Stimulated activated CD4-positive, alpha-beta T cell treated with anti-CD3 and anti-CD28 coated beads, Interleukin-2, amount 100 ng/mL, for 24 hours (primary cell): ENCODE measurements at places on chromosomes 3 and 15.

GRCh38 chr3:88632226-88632625, 475.2 kb upstream of the EPHA3 start:
- DNase-seq = no peak

- DNase-seq = no peak
These were observed 3.3 kb downstream of the LIPH start for GRCh38 chr3:185549122-185549521.

- DNase-seq = no peak
These were observed 140.2 kb downstream of the LPP start for GRCh38 chr3:188294113-188294512.

DNA sequence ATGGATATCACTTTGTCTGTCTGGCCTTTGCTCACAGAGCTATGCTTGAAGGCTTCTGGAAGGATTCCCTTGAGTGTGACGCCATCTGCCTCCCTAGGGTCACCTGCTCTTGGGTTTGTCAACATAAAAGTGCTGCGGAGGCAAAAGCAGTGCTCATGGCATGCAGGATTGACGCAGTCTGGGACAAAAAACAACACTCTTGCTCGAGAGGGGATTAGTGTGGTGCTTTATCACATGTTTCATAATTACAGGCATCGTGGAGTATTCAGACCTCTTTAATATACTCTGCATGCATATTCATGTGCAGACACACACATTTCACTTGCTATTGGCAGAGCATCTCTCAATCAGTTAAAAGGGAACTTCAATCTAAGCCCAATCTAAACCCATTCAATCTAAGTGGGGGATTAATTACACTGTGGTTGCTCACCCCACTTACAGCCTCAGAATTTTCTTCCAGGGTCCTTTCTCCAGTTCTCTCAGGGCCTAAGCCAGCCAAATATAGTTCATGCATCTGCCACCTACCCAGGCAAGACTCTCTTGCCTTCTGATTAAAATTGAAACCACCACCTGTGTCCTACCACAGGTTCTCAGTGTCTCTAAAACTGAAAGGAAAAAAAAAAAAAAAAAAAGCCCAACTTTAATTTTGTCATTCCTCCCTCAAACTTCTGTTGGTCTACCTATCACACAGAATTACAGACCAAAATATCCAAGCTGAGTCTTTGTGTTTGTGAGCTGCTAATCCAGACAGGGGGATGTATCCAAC, 75.6 kb downstream of the BFSP2 start:
- no peak for DNase-seq

- DNase-seq = peak; percentile 28
These were observed 26.0 kb upstream of the GNB5 start for GRCh38 chr15:52217186-52217585.

- no peak for DNase-seq
These were observed 314.0 kb downstream of the KBTBD8 start for GRCh38 chr3:67312155-67312554.

GRCh38 chr3:8504611-8504973, 3.0 kb downstream of the LMCD1 start:
- DNase-seq = no peak

DNA sequence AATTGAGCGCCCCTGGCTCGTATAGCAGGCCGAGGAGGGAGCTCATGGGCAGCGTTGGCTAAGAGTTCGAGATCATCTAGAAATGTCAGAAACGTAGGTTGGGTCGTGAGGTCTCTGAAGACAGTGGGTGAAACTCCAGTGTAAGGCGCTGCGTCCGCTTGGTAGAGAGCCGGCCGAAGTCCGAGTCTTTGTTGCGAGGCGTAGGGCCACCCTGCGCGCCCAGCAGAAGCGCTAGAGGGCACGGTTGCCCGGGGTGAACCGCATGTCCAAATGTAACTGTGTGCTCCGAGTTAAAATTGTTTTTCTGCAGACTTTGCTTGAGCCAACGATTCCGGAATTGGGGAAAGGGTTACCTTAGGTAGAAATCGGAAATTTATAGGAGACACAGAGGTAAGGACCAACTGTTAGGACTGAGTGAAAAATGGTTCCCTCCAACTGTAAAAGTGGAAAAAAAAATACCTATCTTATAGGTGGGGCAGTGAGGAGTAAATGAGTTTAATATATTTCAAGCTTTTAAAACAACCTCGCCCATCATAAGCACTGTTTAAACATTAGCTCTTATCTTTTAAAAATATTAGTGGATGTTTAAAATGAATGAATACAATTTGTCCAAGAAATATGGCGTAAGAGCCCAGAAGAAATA, 993 bp upstream of the SIAH2 start:
- DNase-seq = no peak
